ENCODE measurements at places on chromosomes 5 and 9.

- DNase-seq, result no peak
Measured at GRCh38 chr5:51385216-51385615, 2.0 kb downstream of the ISL1 start.

- DNase-seq, result peak; percentile 49
Measured at GRCh38 chr5:107248066-107248695, 422.6 kb downstream of the EFNA5 start.

DNA sequence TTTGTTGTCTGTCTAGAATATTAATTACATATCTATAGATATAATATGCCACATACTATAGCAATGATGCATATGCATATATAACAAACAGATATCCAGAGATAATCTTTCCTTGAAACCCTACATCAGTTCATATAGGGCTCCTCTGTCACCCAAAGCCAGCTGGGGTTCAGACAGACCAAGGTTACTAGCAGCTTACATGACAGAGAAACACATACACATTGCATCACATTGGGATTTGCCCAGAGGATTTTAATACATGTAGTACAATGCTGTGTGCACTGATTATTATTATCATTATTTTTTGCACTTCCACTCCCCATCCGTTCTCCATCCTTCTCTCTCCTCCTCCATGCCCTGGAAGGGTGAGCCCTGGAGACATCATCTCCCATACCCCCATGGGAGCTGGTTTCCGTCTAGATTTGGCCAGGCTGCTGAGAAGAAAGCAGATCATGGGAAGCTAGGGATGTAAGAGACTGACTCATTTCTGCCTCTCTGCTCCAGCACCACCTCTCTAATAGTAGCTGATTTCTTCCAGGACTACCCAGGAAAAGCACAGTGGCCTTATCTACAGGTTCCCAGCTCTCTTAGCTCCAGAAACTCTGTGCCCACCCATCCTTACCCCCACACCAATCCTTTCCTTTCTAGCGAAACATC, 23.3 kb downstream of the FST start:
- no peak for DNase-seq

DNA sequence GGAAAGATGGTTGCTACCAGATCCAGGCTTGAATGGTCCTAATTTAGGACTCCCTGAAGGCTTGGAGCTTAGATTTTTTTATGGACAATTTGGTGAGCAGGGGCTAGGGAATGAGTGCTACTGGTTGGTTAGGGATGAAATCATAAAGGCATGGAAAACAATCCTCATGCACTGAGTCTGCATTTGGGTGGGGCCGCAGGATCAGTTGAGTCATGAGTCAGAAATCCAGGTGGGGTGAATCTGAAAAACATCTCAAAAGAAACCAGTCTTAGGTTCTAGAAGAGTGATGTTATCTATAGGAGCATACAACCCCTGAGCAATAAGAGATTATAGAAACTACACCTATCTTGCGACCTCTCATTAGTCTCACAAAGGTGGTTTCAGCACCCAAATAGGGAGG, 300.0 kb downstream of the KIF4B start:
- no peak for DNase-seq

DNA sequence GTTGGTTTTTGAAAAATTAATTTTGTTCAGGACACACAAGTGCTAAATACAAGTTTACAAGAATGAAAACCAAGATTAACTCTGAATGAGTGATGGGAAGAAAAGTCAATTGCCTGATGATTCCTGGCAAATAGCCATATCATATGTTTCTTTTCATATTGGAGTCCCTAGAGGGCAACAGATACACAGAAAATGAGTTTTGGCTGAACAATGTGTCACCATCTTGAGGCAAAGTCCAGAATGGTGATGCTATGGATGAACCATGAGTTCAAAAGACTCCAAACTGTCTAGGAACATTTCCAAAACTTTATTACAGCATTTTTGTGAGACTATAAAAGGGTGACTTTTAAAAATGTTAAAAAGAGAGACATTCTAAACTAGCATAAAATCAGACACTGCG, 382.9 kb downstream of the TMEM161B start:
- DNase-seq, result no peak

DNA sequence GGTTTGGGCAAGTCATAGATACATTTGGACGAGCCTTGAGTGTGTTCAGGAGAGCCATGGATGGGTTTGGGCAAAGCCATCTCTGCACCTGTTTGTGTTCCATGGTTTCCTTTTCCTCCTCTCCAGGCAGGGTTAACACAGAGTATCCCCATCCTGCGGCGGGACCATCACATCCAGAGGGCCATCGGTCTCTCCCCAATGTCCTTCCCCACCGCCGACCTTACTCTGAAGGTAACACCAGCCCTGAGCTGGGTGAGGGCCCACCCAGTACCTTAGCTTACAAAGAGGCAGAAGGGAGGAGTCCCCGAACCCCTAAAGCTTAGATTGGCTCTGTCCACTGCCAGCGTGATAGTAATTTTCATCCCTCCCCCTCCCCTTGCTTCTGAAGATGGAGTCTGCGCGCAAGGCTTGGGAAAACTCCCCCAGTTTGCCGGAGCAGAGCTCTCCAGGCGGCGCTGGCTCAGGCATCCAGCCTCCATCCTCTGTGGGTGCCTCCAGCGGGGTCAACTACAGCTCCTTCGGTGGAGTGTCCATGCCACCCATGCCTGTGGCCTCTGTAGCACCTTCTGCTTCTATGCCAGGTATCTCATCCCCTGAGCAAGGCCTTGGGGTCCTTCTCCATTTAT, 18.0 kb upstream of the POMT1 start:
- no peak for DNase-seq

DNA sequence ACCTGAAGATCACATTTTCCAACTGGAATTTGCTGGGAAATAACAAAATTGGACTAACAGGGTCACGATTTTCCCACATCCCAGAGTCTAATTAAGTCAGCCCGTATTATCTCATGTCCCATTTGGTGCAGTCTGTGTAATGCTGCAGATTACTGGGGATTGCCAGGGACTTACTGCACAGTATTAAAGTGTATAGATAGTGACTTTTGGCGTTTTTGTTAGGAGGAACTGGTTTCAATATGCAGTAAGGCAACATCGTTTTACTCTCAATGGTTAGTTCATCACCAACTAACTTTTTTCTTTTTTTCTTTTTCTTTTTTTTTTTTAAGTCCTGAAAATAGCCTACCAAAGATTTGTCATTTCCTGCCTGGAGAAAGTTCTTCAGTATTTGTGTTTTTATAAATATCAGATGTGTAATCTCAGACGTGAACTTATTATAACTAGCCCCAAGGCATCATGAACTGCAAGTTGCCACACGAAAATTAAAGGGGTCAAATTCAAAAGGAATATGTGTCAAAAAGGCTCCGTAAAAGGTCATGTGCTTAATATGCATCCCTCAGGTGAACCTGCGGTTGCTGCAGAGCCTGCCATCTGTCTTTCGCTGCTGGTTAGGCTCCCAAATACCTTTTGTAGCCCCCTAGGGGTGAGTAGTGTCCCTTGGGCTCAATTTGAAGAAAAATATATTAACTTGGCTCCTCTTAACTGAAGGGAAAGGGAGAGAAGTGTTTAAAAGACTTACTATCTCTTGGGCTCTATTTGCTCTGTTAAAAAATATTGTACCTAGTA, 176.7 kb upstream of the ADAMTSL1 start:
- no peak for DNase-seq

DNA sequence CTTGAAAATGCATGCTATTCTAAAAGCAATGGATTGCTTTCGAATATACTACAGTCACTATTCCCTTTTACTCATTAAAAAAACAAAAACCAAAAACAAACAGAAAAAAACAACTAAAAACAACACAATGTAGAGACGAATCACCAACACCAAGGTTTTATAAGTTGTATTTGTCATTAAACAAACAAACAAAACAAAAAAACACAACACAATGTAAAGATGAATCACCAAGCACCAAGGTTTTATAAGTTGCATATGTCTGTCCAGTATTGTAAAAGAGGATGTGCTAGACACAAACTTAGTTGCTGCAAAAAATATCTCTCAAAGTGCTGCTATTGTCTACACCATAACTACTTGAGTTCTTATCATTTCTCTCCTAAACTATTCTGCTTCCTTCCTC, 1269.2 kb downstream of the EFNA5 start:
- DNase-seq, result no peak

DNA sequence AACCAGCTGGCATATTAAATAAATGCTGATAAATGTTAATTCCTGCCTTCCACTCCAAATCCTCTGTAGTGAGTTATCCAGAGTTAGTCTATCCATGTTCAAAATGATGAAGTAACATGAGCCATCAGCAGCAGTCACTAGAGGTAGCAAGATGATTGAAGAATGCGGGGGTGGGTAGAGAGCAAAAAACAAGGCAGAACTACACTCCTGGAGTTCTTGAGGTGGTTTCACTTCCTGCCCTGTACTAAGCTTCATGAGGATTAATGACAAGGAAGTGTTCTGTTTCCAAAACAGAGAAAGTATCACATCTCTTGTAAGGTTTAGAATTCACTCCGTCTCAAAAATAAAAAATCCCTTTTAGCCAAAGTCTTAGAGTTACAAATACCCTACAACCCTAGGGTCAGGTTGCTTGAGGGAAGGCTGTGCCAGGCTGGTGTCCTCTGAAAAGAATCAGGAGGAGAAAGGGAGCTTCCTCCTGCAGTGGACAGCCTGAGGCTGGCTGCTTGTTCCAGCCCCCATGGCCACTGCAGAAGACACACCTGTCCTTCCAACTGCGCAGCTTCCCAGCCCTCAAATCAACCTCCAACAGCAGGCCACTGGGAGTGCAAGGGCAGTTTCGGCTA, 180.2 kb downstream of the DENND1A start:
- no peak for DNase-seq

DNA sequence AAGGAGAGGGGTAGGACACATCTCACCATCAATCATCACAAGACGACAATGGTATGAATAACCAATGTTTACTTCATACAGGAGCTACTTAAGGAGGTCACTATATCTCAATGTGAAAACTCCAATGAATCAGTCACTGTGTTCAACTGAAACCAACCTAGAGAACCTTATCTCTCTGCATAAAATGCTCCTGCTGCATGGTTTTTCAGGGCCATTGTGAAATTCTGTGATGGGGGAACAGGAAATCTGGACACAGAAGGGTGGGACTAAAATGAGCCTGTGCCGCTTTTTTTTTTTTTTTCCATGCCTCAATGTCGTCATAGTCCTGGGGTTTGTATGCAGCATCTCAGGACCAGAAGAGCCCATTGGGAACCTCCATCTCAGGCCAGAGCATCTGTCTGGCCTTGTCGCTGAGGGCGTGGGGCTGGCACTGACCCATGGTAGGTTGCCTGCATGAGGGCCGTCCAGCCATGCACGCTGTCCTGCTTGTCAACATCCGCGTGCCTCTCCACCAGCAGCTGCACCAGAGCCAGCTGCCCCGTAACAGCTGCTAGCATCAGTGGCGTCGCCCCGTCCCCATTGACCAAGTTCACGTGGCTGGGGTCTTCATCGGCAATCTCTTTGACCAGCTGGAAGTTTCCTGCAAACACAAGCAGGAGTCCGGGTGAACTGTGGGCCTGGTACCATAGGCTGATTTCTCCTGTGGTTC, 12.7 kb downstream of the ANKS6 start:
- no peak for DNase-seq

DNA sequence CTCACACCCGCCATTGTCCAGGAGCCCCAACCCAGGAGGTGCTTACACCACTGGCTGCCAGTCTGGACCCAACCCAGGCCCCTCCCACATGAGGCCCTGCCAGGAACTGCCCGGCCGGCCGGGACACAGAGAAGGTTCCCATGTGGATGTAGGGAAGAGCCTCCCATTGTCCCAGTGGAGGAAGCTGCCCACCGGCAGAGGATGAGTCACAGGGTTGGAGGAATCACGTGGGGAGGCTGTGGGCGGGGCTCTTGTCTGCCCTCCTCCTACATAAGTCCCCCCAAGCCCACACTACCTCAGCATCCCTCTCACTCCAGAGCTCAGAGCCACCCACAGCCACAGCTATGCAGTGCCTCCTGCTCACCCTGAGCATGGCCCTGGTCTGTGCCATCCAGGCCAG, 26.1 kb downstream of the PAEP start:
- DNase-seq, result no peak

GRCh38 chr5:172313915-172314314, 30.4 kb upstream of the UBTD2 start:
- DNase-seq, result no peak

DNA sequence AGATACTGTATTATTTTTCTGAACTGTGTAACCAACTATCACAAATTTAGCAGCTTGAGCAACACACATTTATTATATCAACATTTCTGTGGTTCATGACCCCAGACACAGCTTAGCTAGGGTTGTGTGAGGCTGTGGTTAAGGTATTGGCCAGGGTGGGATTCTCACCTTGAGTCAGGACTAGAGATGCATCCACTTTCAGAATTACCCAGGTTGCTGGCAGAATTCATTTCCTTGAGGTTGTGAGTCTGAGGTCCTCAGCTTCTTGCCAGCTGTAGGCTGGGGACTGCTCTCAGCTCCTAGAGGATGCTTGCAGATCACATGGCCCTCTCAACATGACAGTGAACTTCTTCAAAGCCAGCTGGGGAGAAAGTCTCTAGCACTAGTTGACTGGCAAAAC, 122.5 kb upstream of the RASGRF2 start:
- peak; percentile 60 for DNase-seq

GRCh38 chr5:58378613-58379390, 81.1 kb downstream of the PLK2 start:
- DNase-seq, result no peak

DNA sequence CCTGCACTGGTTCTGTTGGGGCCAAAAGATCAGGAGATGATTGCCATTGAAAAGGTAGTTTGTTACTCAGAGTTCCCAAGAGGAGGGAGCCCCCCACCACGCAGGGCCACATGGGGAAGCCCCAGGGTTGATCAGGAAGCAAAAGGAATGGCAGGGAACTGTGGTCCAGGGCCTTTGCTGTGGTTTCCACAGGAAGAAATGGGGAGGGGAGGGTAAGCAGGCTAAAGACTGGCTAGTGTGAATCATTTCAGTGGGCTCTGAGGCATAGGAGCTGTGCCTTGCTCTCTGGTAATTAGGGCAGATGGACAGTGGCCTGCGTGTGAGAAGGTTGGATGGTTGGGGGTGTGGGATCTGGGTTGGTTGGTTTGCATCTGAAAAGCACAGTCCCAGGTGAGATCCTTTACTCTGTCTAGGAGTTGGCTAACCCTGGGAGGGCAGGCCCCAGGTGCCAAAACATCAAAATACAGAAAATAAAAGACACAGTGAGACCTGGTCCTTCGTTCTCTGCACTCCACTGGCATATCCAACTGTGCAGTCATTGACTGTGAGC, 66.1 kb downstream of the PTPDC1 start:
- DNase-seq, result no peak
